ENCODE measurements at places on chromosomes 13 and 19.
A peak's percentile ranks its signal among the peaks of the same experiment; 100 is the strongest.

DNA sequence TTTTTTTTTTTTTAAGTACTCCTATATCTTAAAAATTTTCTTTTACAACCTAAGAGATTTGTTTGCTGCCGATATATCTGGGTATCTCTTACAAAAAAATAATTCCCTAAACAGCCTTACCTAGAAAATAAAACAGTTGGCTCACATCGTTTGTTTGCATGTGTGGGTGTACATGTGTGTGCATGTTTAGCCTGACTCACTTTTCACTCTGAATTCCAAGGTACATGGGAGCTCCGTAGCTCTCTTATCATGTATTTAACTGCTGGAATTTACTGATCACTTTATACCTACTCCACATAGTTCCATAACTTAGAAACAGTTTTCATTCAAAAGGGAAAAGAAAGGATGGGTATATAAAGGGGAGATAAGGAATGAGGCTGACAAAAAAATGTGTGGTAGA, 616.5 kb downstream of the GPC6 start:
- DNase-seq, result no peak

DNA sequence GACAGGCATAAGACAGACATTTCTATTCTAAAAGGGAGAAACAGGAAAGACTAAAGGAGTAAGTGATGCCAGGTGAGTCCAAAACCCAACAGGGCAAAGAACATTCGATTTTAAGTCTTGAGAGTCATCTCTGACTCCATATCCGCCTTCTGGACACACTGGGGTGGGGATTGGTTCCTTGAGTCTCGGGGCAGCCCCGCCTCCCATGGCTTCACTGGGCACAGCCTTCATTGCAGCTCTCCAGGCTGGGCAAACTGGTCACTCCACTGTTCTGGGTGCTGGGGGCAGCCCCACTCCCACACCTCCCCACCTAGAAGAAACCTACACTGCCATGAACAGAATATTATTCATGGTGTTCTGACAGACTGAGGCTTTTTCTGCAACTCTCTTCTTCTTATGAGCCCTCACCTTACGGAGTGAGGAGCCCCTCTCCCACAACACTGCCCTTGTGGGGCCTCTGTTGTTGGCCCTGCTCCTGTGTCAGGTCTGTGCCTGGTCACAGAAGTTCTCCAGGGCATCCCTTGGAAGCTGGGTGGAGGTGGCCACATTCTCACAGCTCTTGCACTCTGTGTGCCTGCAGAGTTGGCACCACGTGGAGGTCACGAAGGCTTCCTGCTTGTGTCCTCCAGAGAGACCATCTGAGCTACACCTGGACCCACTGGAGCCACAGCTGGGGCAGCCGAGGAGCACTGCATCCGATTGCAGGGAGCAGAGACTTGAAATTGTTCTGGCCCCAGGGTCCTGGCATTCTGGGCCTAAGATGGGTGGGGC, 95.4 kb downstream of the COL4A2 start:
- no peak for DNase-seq

GRCh38 chr19:17229890-17230289, 3.9 kb downstream of the OCEL1 start:
- DNase-seq, result no peak

- peak; percentile 6 for DNase-seq
These were observed 79.2 kb downstream of the IRS2 start for GRCh38 chr13:109707044-109707741.

GRCh38 chr13:109494925-109495369, 291.4 kb downstream of the IRS2 start:
- DNase-seq, result no peak

DNA sequence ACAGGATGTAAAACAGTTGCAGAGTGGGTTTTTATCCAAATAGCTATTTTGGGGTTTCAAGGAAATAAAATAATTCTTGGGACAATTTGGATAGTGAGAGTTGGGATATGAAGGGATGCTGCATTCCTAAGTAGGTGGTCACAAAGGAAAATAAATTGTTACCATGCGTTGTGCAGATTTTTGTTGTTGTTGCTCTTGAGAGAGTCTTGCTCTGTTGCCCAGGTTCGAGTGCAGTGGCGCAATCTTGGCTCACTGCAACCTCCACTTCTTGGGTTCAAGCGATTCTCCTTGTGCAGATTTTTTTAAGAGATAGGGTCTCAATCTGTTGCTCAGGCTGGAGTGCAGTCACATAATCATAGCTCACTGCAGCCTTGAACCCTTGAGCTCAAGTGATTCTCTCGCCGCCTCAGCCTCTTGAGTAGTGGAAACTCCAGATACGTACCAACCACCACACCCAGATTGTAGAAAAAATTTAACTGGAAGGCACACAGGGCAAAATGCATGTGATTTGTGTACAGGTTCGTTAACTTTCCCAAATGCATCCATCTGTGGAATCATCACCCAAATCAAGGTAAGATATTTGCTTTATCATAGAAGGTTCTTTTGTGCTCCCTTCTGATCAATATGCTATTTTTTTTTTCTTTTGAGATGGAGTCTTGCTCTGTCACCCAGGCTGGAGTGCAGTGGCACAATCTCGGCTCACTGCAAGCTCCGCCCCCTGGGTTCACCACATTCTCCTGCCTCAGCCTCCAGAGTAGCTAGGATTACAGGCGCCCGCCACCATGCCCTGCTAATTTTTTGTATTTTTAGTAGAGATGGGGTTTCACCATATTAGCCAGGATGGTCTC, 16.0 kb downstream of the SLC1A5 start:
- DNase-seq, result no peak

- peak; percentile 31 for DNase-seq
These were observed 3.0 kb upstream of the ZNF136 start for GRCh38 chr19:12159773-12160414.

DNA sequence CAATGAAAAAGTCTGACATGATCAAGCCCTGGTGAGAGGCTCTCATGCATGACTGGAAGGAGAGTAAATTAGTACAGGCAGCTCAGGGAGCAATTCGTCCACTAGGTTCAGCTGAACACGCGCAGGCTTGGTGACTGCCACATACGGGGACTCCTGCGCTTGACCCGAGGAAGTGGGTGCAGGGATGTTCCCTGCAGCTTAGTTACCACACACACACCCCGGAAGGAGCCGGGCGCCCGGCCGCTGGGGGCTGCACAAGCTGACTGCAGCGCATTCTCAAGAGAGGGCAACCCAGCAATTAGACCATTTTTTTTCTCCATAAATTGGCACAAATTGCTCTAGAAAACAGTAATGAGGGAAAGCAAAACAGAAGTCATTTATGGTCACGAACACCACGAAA, 23.0 kb upstream of the MIER2 start:
- no peak for DNase-seq

DNA sequence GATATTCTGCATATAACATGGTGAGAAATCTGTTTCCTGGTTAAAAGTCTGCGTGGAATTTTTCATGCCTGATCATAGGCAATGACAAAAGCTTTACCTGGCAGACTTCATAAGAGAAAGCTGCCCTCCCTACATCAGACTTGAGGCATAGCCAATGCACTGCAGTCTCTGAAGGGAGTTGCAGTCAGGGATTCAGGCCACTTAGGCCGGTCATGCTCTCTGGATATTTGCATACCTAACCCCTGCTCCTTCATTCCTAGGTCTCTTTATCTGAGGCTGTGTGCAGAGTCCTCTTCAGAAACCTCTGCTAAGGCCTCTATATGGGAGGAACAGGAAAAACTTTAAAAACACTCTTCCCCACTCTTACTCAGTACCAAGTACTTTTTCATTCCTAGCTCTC, 287.4 kb downstream of the PCDH17 start:
- DNase-seq, result no peak

DNA sequence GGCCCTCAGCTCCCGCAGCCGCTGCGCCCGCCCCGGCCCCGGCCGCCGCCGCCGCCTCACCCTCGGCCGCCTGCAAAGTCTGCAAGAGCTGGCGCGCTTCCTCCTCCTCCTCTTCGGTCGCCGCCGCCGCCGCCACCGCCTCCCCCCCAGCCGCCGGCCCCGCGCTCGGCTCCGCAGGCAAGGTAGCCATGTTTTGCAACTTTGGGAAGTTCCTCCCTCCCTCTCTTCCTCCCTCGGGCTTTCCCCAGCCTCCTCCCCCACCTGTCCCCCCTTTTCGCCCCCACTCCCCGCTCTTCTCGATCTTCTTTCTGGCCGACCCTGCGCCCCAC, 433 bp downstream of the SIX5 start:
- DNase-seq, result peak; percentile 46

- no peak for DNase-seq
These were observed 20.6 kb downstream of the UBE2L5 start for GRCh38 chr13:30442926-30443325.

DNA sequence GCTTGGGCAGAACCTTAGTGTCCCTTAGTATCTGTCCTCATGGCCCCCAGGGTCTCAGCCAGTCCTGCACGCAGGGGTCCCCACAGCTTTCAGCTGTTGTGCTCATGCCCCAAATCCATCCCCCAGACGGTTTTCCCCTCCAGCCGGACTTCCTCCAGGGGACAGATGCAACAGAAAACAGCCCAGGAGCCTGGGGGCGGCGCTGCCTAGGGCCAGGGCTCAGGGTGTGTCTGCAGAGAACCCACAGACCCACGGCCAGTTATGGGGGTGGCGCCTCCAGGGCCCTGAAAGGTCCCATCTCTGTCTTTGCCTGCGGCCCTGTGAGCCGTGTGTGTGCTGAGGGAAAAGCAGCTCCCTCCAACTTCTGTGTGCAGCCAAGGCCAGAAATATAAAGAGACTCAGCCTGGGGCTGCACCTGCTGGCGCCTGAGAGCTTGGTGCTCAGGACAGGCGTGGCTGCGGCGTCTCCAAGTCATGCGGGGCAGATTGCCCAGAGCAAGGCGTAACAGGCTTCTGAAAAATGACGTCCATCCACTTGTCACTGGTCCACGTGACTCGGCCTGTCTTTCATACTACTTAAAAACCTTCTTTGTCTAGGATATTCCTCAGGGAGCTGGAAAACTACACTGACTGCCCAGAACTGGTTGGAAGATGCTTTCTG, 22.1 kb upstream of the F7 start:
- DNase-seq, result peak; percentile 26

GRCh38 chr19:6739883-6740588, 556 bp downstream of the TRIP10 start:
- DNase-seq, result peak; percentile 85

DNA sequence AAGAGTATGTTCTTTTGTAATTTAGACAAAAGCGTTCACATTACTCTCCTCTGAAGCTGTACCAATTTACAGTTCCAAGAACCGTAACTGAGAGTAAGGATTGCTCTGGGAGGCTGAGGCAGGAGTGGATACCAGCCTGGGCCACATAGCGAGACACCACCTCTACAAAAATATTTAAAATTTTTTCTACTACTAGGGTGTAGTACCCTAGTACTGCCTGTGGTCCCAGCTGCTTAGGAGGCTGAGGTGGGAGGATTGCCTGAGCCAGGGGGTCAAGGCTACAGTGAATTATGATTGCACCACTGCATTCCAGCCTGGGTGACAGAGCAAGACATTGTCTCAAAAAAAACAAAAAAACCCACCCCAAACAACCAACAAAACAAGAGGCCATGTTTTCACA, 12.1 kb upstream of the CYP2A6 start:
- peak; percentile 35 for DNase-seq

DNA sequence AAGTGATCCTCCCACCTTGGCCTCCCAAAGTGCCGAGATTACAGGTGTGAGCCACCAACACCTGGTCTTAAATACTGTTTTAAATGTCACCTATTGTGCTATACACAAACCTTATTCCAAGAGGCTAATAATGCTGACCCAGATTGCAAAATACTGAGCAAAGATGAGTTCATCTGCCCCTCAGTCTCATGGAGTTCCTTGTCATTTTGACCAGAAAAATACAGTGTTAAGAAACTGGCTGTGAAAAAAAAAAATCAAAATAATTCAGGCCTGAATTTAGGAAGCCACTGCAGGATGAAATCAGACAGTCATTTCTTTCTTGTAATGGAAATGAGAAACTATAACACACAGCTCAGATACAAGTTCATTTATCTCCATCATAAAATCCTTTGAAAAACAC, 59.9 kb downstream of the TBC1D4 start:
- no peak for DNase-seq

- DNase-seq, result peak; percentile 76
These were observed 422 bp upstream of the MTUS2 start for GRCh38 chr13:28819735-28820098.

GRCh38 chr13:99157046-99157445, 43.6 kb upstream of the UBAC2 start:
- no peak for DNase-seq

GRCh38 chr19:55858969-55859368, 22.6 kb downstream of the NLRP4 start:
- DNase-seq, result no peak

GRCh38 chr13:97723655-97724054, 229.8 kb upstream of the IPO5 start:
- no peak for DNase-seq

- DNase-seq, result no peak
These were observed 27.1 kb upstream of the MYCBP2 start for GRCh38 chr13:77353995-77354394.

DNA sequence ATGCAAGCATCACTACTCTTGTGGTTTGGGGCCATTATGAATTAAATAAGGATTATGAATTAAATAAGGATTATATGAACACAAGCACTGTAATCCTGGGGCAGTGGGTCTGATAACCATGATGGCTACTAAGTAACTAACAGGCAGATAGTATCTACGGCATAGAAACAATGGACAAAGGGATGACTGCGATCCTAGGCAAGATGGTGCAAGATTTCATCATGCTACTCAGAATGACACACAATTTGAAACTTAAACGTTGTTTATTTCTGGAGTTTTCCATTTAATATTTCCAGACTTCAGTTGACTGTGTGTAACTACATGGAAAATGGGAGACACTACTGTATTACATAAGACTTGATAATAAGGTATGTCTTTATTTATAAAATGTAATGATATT, 15.1 kb downstream of the KCNRG start:
- no peak for DNase-seq

DNA sequence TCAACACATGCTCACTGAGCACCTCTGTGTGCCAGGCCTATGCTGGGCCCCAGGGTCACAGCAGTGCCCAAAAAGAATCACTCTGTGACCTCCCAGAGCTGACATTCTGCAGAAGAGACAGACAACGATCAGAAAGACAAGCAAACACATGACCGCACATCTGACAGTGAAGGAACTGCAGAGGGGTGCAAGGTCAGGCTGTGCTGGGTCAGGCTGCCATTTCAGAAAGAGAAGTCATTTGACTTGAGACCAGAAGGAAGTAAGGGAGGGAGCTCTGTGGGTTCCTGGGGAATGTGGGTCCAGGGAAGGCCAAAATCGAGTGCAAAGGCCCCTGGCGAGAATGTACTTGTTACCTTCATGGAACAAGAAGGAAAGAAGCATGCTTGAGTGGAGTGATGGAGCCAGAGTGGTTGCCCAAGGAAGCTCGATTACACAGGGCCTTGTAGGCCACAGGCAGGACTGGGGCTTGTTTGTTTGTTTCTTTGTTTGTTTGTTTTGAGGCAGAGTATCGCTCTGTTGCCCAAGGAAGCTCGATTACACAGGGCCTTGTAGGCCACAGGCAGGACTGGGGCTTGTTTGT, 11.4 kb upstream of the CD22 start:
- no peak for DNase-seq

Data from K562 (cell line).